ENCODE measurements at places on chromosomes 6 and 20. TPM values are rescaled to one million over a fixed set of nuclear protein-coding genes. Genes with fewer than 3 reads are reported as not detected.

- no peak for ATAC-seq
Observed at GRCh38 chr6:33213166-33213988, 5.1 kb downstream of the RING1 start.

- ATAC-seq, result no peak
Observed at GRCh38 chr6:144202879-144203468, 52.7 kb downstream of the STX11 start.

- no peak for ATAC-seq
Observed at GRCh38 chr20:46705378-46705729, 4.1 kb upstream of the SLC2A10 start.

GRCh38 chr6:139313784-139314545 is 22.2 kb upstream of the TXLNB start:
- no peak for ATAC-seq

DNA sequence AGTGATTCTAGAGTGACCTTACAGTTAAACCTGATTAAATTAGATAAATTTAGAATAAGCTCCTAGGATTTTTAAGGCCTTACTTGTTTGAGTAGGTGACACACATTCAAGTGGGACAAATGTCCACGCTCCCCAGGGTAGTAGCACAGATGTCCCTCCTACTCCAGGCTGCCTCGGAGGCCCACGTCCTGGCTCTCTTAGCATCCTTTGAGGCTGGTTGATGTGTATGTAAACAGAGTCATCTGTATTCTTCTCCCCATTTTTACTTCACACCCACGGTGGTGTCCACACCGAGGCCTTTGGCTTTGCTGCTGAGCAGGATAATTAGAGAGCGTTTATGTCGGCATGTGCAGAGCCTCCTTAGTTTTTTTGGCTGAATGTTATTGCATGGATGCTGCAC is 15.8 kb downstream of the ENTPD6 start:
- ATAC-seq, result no peak

DNA sequence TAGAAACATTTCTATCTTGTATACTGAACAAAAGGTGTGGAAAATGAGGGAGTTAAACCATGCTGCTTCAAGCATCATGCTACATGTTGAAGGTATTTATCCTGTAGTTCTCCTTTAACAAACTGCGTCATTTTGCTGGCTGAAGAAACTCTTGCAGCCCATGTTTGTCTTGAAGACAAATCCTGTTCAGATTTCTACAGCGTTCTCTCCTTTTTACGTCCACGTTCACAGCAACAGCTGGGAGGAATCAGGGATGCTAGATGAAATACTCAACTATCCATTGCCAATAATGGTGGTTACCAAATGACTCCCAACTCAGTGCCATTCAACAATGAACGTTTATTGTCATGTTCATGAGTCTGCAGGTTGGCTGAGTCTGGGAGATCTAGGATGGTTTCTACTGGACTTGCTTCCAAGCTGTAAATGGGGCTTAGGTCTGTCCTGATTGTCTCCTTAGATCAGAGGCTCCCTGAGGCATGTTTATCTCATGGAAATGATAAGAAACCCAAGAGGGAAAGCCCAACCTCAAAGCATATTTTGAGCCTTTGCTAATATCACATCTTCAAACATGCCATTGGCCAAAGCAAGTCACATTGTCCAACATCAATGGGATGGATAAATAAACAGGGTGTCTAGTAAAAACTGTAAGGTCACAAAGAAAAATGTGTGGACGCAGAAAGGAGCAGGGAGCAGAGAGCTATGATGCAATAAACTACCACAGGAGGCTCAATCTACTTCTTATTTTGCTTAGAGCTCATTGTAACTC is 2.7 kb upstream of the PLCB1 start:
- ATAC-seq, result no peak

- ATAC-seq, result no peak
Observed at GRCh38 chr6:47262231-47262630, 47.5 kb downstream of the TNFRSF21 start.

DNA sequence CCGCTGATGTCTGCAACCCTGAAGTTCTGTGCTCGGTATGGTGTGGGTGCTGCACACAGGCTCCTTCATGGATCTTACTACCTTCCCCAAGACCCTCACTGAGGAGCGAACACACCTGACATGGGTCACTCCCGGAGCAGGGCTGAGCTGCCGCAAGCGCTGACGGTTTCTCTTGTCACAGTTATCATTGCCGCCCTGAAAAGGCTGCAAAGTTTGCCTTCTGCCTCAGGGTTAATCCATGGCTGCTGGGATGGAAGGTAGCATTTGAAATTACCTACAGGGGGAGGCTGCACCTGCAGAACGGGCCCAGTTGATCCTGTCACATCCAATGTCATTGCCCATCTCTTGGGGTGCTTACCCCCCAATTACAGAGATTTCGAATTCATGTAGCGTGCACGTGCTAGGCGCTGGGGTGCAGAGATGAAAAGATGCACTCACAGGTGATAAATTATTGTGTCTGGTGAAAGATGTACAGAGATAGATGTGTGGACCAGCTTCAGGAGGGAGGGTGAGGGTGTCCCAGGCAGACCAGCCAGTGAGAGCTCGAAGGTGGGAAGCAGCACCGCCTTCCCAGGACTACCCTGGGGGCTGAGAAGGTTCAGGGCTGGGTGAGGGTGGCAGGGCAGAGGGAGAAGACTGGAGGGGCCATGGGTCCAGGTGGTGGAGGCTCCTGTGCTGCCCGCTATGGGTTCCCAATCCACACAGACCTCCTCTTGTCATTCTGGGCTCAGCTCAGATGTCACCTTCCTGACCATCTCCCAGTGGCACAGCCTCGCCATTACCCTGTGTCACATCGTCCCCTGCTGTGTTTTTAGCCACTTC is 120.1 kb downstream of the SYCP2 start:
- ATAC-seq, result no peak

- ATAC-seq, result peak; percentile 74
Observed at GRCh38 chr6:30219244-30219643, 6.0 kb upstream of the TRIM26 start.

GRCh38 chr6:166657531-166657930 is 30.5 kb upstream of the RPS6KA2 start:
- ATAC-seq, result no peak

DNA sequence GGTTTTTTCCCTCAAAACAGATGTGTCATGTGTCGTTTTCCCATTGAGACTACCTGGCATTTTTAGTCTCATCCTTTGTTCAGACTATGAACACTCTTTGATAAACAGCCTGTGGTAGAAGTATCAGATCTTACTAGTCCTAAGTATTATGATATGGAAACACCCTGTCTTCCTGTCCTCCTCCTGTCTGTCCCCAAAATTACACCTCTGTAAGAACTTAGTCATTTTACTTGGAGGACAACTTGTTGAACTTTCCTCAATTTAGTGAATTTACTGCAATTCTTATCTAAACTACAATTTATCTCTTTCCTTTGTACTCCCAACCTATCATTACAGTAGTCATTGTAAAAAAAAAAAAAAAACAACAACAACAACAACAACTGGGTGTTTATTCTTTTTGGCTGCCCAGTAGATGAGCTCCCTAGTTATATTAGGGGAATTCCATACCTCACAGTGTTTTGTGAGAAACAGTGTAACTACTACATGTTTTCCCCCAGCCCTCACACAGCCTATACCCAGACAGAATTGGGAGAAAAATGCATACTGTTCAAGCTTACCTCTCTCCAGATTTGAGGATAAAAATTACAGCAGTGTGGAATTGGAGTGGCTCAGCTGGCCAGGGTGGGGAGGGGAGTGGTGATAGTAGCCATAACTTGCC is 18.5 kb upstream of the ERVFRD-1 start:
- ATAC-seq, result peak; percentile 52

- ATAC-seq, result peak; percentile 85
Observed at GRCh38 chr6:113805173-113805790, 51.9 kb upstream of the MARCKS start.

DNA sequence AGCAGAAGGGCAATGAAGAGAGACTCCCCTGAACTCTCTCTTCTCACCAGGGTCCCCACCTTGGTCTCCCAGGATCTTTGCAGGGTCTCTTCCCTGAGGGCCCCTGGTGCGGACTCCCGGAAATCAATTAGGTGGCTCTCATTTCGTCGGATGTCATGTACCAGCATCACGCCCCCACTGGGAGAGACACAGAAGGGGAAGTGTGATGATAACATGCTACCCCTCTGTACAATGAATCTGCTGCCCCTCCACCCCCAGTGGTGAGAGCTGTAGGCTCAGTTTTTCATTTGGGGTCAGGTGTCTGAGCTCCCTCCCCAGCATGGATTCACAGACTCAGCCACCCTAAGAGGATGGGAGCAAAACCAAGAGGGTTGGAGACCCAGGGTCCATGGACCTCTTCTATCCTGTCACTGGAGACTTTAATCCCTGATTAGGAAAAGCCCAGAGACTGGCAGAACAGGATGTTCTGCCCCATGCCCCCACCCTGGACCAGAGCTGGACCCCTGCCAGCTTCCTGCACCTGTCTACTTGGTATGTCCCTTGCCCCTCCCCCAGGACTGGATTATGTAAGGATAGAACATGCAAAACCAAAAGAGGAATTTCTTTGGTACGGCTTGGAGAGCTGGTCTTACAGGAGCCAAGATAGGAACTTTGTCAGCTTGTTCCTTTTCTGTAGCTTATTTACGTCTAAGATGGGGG is 11.1 kb downstream of the GGT7 start:
- ATAC-seq, result no peak

- peak; percentile 64 for ATAC-seq
Observed at GRCh38 chr6:134111062-134111677, 58.7 kb upstream of the SLC2A12 start.

DNA sequence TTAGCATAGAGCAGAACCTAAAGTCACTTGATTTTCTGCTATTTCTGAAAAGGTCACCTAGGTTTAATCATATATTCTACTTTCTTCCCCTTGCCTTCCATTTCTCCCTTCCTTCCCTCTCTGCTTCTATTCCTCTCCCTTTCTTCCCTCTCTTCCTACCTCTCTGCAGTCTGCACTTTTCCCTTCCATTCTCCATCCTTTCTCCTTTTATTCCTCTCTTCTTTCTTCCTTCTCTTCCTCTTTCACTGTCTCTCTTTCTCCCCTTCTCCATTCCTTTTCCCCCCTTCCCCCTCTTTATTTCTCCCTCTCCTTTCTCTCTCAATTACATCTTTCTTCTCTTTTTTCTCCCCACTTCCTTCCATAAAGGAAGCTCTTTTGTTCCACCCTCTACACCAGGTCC is 1049.8 kb upstream of the FLRT3 start:
- no peak for ATAC-seq

DNA sequence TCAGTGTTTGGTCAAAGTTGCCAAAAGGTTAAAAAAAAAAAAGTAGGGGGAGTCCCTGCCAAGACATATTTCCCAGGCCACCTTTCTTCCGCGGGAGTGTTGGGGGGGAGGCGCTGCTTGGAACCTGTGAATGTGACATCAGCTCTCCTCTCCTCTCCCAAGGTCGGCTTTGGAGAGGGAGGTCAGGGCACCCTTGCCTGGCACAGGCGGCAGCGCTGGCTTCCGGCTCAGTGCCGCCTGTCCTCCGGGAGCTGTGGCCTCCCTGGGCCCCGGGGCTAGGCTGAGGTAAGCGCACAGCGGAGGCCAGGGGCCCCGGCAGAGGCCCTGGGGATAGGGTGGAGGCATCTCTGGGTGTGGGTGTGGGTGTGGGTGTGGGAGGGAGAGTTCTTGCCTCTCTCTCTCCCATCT is 1.9 kb upstream of the EDN1 start:
- no peak for ATAC-seq

DNA sequence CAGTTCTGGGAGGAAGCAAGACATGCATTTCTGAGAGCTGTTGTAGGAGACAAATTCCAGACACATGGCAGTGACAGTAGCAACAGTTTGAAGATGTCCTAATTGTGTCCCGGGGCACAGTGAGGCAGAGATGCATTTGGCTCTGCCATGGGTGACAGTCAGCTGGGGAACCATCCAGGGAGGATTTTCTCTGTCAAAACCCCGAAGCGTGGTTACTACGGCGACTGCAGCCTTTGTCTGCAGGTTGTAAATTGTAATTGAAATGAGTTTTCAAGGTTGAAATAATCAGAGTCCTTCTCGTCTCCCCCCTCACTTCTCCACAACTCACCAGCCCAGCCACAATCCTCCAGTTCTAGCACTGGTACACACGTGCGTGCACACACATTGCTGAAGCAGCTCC is 100.1 kb downstream of the GRM4 start:
- no peak for ATAC-seq

GRCh38 chr20:48790473-48791003 is 37.3 kb downstream of the PREX1 start:
- no peak for ATAC-seq

DNA sequence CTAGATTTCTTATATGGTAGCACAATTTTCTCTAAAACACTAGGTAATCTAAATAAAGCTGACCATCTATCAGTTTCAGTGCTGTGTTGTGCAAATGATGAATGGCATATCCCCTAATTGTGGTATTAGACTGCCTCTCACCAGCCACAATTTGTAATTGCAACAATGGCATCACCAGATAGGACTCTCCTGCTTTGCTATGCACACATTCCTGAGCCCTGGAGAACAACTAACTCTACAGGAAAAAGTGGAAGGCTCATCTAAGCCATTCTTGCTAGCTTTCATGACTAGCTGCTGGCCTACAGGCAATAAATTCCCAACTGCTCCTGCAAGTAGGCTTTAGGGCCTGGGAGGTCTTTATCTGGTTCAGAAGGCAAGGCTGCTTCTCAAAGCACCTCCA is 974.1 kb downstream of the EYS start:
- ATAC-seq, result no peak

DNA sequence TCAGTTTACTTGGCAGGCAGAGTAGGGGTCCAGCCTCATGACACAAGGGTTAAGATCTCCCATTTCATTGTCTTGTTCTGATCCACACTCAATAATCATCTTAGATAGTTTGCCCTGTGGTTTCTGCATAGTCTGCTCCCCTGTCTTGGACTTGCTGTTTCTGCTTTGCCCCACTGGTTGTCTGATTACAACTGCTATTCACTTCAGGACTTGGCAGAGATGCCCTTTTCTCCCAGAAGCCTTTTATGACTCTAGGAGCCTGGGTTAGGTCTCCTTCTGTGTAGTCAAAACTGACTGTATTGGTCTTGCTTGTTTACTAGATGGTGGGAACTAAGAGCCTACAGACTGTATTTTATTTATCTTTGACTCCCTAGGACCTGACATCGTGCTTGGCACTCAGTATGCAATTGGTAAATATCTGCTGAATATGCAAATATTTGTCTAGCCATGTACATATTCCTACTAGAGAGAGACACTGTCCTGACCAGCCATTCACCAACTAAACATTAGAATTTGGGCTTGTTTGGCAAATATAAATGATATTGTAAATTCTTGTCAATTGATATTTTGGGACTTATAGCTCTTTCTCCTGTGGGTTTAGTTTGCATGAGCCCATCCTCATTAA is 165.9 kb upstream of the KCNK16 start:
- ATAC-seq, result no peak

- ATAC-seq, result no peak
Observed at GRCh38 chr6:81901551-81901966, 149.1 kb upstream of the TENT5A start.

Gene FBXO30
- total RNA-seq, result 3.6 TPM

Gene NSFL1C
- 51.5 TPM for total RNA-seq

Gene PDE7B
- not detected for total RNA-seq

Gene PDYN
- not detected for total RNA-seq

Gene TMEM74B
- 6.0 TPM for total RNA-seq

Gene RIMS4
- not detected for total RNA-seq

Gene HMGN3
- 42.2 TPM for total RNA-seq

Gene HSPA1L
- 2.9 TPM for total RNA-seq

Gene NCOA7
- total RNA-seq, result 59.9 TPM

Gene PSORS1C2
- total RNA-seq, result not detected
